ENCODE measurements at places on chromosomes 5 and 9.
A peak's percentile ranks its signal among the peaks of the same experiment; 100 is the strongest.

DNA sequence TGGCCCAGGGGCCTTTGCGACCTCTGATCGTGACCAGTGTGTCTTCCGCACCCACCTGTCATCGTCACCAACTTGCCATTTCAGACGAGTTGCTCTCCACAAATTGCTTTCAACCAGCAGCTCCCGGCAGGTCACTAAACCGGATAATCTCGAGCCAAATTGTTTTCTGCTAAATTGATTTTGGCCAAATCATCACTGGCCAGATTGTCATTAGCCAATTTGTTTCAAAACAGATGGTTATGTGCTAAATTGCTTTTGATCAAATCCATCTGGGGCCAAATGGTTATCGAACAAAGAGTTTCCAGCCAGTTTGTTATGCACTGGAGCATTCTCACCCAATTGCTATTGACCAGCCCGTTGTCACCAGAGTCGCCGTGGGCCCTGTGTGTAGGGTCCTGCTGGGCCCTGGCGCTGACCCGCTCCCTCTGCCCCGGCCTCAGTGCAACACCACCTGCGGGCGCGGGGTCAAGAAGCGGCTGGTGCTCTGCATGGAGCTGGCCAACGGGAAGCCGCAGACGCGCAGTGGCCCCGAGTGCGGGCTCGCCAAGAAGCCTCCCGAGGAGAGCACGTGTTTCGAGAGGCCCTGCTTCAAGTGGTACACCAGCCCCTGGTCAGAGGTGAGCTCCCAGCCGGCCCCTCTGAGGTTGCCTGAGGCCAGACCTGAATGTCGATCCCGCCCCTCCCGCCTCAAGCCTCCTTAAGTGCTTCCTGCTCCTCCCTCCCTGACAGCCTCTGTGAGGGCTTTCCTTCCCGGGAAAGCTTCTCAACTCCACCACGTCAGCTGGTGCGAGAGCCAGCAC lies 35.6 kb downstream of the ADAMTSL2 start:
- no peak for DNase-seq

- no peak for DNase-seq
These were observed 366.0 kb upstream of the TRPC7 start for GRCh38 chr5:136731241-136731900.

DNA sequence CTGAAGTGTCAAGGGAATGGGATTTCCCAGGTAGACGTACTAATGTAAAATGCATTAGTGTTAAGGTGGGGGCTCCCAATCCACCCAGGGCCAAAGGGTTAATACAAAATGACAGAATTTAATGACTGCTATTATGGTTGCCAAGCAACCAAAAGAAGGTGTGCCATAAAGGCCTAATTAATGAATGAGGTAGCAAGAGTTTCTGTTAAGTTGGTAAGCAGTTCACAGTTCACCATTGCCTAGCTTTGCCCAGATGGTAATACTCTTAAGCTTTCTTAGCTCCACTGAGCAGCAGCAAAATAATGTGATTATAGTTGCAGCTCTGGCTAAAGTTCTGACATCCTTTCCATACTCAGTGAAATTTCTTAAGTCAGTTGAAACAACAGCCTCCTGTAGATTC lies 211.7 kb downstream of the DENND1A start:
- no peak for DNase-seq

DNA sequence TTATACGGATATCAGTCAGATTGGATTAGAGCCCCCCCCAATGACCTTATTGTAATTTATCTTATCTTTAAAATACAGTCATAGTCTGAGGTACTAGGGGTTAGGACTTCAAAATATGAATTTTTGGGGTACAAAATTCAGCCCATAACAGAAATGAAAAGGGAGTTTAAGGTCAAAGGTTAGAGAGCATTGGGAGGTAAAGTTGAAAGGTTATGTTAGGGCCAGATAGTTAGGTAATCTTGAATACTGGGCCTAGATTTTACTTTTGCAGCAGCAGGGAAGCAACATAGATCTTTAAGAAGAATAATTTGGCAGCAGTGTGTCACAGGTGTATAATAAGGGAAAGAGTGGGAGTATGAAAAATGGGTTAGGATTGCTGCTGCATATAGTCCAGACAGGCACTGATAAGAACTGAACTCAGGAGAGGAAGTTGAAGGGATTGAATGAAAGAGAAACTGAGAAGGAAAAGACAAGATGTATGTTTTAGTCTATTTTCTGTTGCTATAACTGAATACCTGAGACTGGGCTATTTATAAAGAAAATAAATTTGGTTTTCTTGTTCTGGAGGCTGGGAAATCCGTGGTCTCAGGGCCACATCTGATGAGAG lies 10.7 kb upstream of the GCNT4 start:
- no peak for DNase-seq

- DNase-seq, result no peak
These were observed 32.1 kb downstream of the MARCHF3 start for GRCh38 chr5:126998201-126998631.

- no peak for DNase-seq
These were observed at the start of gene TAL2 for GRCh38 chr9:105662184-105663104. TAL2 (plus strand) TSS chr9:105662457; CDS start chr9:105662497, 40 bp downstream.

- DNase-seq, result peak; percentile 9
These were observed 55.3 kb downstream of the ERAP1 start for GRCh38 chr5:96752341-96753016.

- DNase-seq, result no peak
These were observed 136.3 kb downstream of the TTLL11 start for GRCh38 chr9:121956808-121957207.

DNA sequence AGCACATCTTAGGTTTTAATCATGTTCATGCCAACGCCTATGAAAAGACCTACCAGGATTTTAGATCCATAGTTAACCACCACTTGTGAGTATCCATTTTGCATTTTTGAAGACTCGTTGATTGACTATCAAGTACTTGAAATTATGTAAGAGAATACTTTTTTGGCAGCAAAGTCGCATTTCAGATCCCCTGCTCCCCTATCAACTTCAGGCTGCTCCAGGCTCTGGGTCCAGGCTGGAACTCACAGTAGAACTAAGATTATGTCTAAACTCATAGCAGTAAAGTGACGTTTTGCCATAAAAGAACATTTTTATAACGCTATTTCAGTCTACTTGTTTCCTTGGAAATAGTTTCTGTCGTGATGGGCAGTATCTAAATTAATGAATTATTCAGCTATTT lies 267.7 kb downstream of the FANCC start:
- DNase-seq, result no peak

DNA sequence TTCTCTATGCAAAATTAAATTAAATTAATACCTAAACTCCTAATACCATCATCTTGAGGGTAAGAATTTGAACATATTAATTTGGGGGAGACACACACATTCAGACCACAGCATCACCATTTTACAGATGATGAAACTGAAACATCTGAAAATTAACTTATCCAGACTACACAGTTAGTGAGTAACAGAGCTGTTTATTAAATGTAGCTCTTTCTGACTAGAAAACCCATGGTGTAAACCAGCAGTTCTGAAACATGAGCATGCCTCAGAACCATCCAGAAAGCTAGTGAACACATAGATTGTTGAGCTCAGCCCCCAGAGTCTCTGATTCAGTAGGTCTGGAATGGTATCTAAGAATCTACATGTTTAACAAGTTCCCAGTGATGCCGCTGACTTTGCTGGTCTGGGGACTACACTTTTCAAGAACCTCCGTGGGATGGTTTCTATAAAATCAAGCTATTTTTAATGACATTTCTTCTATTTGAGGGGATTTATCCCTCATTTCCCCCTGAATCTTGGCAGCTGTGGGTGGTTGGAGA lies 113.5 kb downstream of the RORB start:
- DNase-seq, result no peak

- no peak for DNase-seq
These were observed 465.9 kb downstream of the DMAC1 start for GRCh38 chr9:7333719-7334118.

DNA sequence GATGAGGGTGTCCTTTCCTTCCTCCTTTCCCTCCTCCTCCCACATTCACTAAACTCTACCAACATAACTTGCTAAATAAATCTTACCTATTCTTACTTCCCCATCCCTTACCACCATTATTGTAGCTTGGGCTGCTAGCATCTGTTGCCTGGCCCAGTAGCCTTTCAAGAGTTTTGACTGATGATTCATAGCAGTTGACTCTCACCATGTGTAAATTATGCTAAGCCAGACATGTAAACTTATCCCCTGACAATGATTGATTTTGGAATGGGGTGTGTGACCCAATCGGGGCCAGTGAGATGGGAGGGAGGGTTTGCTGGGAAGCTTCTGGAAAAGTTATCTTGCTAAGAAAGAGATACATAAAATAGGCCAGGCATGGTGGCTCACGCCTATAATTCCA lies 161.8 kb upstream of the SPRY4 start:
- DNase-seq, result no peak

DNA sequence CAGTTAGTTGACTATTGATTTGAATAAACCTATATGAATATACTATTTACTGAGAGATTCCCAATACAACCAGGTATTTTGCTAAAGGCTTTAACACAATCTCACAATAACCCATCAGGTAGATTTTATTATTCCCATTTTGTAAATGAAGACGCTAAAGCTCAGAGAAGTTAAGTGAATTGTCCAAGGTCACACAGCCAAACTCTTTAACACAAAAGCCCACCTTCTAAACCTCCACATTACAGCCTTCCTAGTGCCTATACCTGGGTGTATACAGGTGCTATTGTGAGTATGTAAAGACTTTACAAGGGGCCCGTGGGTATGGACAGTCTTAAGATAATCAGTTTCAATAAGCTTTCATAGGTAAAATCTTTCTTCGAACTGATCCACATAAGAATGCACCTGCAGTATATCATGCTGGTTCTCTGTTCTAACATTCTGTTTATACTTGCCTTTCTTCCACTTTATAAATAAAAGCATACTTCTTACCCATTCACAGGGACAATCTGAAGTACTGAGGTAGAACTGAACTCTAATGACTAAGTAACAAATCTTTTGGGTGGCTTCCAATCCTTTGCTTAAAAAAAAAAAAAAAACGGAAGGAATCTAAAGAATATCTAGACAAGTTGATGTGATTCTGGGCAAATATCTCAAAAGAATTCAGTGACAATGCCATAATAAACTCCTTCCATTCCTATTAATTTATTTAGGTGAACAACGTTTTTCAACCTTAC lies 59.1 kb downstream of the PJA2 start:
- DNase-seq, result no peak

GRCh38 chr5:82307451-82307850 lies 29.3 kb upstream of the RPS23 start:
- DNase-seq, result no peak

DNA sequence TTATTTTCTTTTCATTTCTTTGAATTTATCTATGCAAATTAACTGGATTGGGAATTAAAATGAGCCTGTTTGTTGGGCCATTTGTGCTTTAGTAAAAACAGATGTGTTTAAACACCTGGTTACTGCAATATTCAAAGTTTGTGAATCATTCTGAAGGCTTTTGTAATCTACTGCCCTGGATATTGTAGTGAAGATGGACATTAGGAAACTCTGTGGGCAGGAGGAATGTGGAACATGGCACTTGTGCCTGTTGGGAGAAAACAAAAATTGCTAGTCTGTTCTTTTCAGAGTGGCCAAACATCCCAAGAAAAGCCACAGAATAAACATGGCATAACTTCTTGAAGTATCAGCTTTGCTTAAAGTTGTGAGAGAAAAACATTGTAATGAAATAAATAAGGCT lies 40.8 kb downstream of the CHSY3 start:
- no peak for DNase-seq

DNA sequence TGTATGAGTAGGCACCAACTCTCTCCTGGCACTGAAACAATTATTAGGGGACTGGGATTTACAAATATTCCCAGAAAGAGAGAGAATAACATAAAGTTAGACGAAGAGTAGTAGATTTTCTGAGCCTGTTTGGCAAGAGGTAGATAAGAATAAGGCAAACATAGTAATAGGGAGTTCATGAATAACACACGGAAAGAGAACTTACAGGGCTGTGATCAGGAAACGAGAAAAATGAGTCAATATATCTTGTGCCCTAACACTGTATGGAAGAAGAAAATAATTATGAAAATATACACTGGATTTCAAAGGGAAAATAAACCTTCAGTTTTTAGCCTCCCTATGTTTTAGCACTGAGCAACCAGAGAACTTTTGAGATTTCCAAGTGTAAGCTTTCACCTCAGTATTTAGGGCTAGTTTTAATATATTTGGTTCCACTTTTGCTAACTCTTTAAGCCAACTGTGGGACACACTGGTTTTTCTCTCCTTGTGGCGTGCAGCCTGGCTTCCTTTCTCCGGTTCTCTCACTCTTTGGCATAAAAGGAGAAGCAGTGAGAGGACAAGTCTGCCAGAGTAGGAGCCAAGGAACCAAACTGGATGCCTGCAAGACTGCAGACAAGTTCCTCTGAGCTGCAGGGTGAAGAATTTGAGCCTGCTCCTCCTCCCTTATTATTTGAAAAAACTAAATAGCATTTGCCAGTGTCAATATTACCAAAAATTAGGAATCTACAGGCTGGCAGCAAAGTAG lies 6.6 kb upstream of the KCNN2 start:
- DNase-seq, result no peak

DNA sequence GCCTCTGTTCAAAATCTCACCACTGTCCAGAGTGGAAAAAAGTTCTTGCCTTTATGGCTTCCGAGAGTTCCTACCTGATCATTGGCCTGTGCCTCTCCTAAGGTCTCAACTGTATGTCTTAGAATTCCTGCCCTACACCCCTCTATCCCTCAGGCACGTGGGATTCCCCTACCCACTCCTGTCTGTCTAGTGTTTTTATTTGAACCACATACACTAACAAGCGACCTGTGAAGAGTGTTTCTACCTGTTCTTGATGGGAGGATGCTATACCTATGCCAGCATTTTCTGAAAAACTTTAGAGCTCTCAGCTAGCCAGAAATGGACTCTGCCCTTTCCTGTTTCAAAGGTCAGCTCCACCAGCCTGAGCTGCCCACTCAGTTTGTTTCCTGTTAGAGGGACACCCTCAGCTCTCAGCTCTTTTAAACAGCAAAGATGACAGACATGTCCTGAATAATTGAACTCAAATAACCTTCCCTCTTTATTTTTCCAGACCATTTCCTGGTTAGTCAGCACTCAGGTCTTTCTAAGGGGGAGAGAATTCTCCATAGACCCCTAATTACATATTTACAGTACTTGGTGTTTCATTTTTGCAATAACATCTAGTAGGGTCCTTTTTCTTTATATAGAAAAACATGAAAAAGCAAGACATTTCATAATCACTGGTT lies 214.8 kb downstream of the AOPEP start:
- DNase-seq, result no peak

DNA sequence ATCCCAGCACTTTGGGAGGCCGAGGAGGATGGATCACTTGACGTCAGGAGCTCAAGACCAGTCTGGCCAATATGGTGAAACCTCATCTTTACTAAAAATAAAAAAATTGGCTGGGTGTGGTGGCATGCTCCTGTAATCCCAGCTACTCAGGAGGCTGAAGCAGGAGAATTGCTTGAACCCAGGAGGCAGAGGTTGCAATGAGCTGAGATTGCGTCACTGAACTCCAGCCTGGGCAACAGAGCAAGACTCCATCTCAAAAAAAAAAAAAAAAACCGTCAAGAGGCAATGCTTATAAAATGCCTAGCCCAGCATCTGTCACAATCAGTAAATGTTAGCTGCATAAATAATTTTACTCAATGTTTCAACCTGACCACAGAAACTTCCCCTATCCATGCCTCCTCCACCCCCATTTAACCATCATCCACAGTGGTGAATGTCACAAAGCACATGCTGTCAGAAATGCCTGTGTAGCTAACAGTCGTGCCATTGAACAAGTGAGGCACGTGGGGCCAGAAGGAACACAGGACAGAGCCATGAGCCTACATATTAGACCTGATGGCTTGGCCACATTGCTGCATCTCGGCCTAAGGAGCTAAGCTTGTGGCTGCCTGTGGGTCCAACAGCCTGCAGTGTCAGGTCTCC lies 16.8 kb upstream of the TCOF1 start:
- no peak for DNase-seq
